Dermis microvascular lymphatic vessel endothelial cell (primary cell): ENCODE measurements at places on chromosomes 2 and 18. TPM values are rescaled to one million over a fixed set of nuclear protein-coding genes. Genes with fewer than 3 reads are reported as not detected.

- DNase-seq = peak; percentile 60
Measured at GRCh38 chr2:17757321-17757720, 3.4 kb downstream of the GEN1 start.

GRCh38 chr2:228655331-228655730, 473.8 kb upstream of the SPHKAP start:
- DNase-seq = no peak

DNA sequence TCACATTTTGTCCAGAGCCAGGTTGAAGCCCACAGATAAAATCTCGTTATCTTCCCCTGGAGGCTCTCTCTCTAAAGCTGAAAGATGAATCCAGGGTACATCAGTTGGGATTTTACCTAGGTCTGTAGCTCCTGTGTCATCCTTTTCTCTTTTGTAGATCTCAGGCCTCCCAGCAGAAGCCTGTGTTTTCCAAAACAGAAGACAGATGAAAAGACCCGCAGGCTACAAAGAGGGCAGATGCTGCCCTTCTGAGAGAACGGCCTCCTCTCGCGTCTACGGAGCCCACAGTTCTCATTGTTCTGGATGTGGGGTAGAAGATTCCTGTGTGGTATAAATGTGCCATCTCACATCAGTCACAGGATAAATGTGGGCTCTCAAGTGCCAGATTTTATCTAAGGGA, 139.5 kb downstream of the SUCLG1 start:
- DNase-seq = no peak

DNA sequence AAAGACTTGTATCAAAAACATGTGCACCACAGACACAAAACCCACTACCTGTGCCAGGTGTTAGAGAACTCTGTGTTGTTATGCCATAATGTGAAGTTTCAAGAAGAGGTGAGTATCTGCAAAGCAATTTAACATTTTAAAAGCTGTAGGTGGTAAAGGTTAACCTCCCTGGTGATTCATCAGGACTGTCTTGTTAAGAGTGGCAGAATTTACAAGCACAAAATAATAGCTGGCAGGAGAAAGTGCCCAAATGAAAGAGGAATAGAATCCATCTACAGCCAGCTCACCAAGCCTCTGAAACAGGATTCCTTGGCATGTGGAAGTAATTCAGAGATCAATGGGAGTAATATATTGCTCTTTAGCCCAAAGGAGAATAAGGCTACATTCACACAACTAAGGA, 230.7 kb downstream of the AFF3 start:
- DNase-seq = no peak

- no peak for DNase-seq
Measured at GRCh38 chr2:233250568-233250967, 905 bp upstream of the ATG16L1 start.

GRCh38 chr2:88416016-88416663, 36.4 kb downstream of the FOXI3 start:
- DNase-seq = no peak

DNA sequence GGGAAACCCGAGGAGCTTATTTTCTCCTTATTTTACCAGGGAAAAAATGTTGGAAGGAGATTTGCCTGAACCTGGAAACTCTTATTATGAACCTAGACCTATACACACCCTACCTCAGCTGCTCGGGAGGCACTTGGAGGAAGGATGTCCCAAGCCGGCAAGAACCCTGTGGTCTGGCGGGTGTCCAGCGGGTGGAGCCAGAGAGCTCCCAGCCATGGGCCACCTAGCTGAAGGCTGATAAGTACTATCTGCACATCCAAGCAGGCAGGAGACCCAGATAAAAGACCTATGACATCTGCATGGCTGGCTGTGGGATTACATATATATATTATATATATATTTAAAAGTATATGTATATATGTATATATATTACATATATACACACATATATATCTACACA, 1.1 kb upstream of the SLC14A1 start:
- peak; percentile 78 for DNase-seq

GRCh38 chr2:174870787-174871186, 106.5 kb upstream of the CHRNA1 start:
- DNase-seq = no peak

- no peak for DNase-seq
Measured at GRCh38 chr2:179449010-179449409, 184.4 kb upstream of the SESTD1 start.

GRCh38 chr2:10427618-10427949, 20.5 kb downstream of the ODC1 start:
- DNase-seq = no peak

GRCh38 chr2:12083713-12084419, 337.4 kb downstream of the LPIN1 start:
- DNase-seq = no peak

- DNase-seq = no peak
Measured at GRCh38 chr18:79070486-79070885, 1.3 kb downstream of the ATP9B start.

- DNase-seq = no peak
Measured at GRCh38 chr2:2182551-2183071, 148.5 kb downstream of the MYT1L start.

- DNase-seq = peak; percentile 91
Measured at GRCh38 chr2:58042486-58042970, 4.1 kb upstream of the VRK2 start.

- peak; percentile 65 for DNase-seq
Measured at GRCh38 chr2:182444806-182445205, 18.0 kb upstream of the PDE1A start.

DNA sequence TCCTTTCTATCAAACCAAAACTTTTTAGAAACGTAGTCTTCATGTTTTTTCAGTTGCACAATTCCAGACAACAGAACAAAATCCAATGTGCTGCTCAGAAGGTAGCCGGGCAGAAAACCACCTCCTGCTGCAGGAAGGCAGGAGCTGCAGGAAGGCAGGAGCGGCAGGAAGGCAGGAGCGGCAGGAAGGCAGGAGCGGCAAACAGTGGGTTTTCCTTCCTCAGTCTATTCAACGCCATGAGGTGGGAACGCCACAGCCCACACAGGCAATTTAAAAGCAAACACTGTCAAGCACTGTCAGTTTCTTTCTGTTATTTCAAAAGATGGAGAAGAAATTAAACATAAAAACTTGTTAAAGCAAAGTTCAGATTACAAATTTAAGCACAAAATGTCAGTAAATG, 601.2 kb upstream of the SALL3 start:
- DNase-seq = no peak

GRCh38 chr2:88212251-88212790, 42.2 kb downstream of the THNSL2 start:
- no peak for DNase-seq

GRCh38 chr2:44952143-44952805, 10.8 kb downstream of the SIX3 start:
- peak; percentile 24 for DNase-seq

DNA sequence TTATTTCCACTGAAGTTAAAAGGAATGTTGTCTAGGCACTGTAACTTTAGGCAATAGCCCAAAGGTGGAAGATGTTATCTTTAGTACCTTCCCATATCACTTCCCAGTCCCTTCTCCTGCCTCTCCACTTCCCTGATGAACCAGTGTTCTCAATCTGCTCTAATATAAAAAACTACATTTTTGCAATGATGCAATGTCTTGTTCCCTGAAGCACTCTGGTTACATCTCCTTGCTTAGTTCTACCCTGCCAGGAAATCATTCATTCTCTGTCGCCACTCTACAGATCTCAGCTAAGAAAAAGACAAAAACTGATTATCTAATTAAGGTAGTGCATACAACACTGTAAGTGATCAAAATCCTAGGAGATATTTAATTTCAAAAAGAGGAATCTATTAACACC, 71.3 kb downstream of the BAZ2B start:
- no peak for DNase-seq

- DNase-seq = peak; percentile 91
Measured at GRCh38 chr2:157182834-157183396, 74.6 kb upstream of the GALNT5 start.

- DNase-seq = no peak
Measured at GRCh38 chr2:20146401-20146800, 78.5 kb downstream of the SDC1 start.

GRCh38 chr2:10404324-10405143, 43.6 kb downstream of the ODC1 start:
- no peak for DNase-seq

DNA sequence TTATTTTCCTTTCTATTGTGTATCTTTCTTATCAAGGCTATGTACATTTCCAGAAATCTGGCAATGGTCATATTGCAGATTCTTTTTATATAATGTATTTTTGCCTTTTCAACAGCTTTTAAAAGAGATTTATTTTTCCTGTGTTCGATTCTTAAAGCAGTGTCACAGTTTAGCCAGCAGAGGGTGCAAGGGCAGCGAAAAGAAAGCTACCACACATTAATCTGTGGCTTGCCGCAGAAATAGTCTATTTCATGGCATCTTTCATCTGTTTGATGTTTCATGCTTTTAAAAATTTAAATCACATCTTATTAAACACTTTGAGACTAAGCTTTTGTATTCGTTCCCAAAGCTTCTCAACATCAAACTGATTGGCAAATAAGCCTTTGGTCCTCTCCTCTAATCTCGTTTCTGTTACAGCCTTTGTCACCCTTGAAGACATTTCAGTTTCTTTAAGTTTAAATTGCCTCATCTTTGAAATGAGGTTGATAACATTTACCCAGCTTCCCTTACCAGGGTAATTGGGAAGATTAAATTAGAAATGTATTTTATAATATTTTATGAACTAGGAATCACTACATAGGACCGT, 73.3 kb downstream of the PIK3C3 start:
- DNase-seq = peak; percentile 43

GRCh38 chr2:237309416-237309815, 104.5 kb downstream of the COL6A3 start:
- no peak for DNase-seq

DNA sequence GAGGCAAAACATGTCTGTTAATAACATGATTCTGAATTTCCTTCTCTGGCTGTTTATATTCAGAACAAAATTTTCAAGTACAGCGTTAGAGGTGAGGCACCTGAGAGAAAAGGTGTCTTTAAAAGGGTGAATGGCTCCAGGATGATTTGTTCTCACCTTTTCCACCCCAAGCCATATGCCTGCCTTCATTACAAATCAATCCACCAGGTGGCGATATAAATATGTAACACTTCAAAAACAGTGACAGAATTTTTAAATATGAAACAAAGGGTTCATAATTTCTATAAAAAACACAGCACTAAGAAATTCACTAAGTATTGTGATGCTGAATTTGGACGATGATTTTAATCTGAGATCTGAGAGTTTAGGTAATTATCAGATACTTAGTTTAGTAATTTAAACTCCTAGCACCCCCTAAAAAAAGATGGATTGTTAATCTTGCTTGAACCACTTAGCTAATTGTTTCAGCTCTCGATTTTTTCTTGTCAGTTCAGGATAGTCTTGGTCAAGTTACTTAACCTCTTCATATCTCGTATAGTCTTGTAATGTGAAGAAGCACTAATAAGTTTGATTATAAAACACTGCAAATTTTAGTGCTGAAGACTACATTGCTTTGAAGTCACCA, 528.8 kb downstream of the CPS1 start:
- DNase-seq = peak; percentile 21

DNA sequence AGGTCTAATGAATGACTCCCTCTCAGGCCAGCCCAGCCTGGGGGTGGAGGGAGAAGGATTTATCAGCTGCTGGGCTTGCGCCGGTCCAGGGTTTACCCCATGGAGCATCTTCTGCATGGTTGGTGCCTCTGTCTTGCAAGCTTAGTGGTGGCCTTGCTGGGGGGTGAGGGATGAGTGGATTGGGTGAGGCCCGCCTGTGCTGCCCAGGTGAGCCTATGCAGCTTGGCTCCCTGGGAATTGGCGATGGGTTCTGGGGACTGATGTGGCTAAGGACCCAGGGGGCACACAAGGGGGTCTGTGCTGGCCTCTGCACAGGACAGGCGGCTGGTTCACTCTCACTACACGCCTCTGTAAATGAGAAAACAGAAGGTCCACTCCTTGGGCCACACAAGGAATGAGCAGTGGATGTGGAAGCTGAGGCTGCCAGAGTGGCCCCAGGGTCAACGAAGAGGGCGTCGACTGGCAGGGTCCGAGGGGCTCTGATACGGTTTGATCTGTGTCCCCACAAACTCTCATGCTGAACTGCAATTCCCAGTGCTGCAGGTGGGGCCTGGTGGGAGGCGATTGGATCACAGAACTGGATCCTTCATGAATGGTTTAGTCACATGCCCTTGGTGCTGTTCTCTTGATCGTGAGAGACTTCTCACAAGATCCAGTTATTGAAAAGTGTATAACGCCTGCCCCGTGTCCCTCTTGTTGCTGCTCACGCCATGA, 151.6 kb upstream of the HDAC4 start:
- no peak for DNase-seq

- DNase-seq = no peak
Measured at GRCh38 chr2:217525076-217525475, 477.7 kb downstream of the TNS1 start.

DNA sequence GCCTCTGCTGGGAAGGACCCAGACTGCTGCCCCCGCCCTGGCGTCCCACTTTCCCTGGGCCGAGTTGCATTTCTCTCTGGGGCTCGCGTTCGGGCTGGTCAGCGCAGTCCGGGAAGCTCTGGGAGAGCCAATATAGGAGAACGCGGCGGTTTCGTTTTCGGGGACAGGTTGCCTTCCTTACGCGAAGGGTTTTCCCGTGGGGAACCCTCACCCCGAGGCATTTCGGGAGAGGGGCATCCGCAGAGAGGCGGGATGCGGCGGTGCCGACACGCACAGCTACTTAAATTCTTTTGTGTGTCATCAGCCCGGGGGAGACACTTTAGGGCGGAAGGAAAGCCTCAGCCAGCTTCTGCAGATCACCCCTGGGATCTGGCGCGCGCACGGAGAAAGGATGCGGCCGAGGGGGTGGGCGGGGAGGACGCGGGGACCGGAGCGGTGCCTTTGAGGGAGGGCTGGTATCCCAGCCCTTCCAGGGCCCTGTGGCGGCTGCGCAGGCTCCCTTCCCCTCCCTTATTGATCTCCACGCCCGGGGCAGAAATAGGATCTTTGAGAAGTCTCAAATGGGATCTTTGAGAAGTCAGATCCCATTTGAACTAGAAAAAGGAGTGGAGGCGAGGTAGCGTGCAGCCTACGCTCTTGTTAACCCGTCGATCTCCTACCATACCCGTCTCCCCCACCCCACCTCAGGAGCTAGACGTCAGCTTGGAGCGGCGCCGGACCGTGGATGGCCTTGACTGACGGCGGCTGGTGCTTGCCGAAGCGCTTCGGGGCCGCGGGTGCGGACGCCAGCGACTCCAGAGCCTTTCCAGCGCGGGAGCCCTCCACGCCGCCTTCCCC, 1.2 kb downstream of the GATA6 start:
- peak; percentile 67 for DNase-seq

GREB1 gene
- total RNA-seq = 0.26 and 0.38 TPM in 2 replicates

KCNIP3 gene
- 0.13 TPM in 2 replicates for total RNA-seq

CAPN14 gene
- total RNA-seq = under 0.01 TPM in 2 replicates

GAL3ST2 gene
- total RNA-seq = not detected in 2 replicates

TAF1B gene
- total RNA-seq = 16.3 and 25.7 TPM in 2 replicates

KDM3A gene
- 15.5 and 28.4 TPM in 2 replicates for total RNA-seq

RAB6C gene
- under 0.01 TPM in 1 of 2 replicates, not detected in the other for total RNA-seq

ZNF804A gene
- total RNA-seq = not detected in 2 replicates

DYNAP gene
- total RNA-seq = not detected in 2 replicates

TXNL1 gene
- total RNA-seq = 14.6 and 22.0 TPM in 2 replicates

FHOD3 gene
- total RNA-seq = under 0.01 TPM in 2 replicates

PMS1 gene
- 14.6 and 14.7 TPM in 2 replicates for total RNA-seq

GRB14 gene
- 0.38 and 0.64 TPM in 2 replicates for total RNA-seq
